AG10803 (cell line): ENCODE measurements at places on chromosomes 7 and 10.

DNA sequence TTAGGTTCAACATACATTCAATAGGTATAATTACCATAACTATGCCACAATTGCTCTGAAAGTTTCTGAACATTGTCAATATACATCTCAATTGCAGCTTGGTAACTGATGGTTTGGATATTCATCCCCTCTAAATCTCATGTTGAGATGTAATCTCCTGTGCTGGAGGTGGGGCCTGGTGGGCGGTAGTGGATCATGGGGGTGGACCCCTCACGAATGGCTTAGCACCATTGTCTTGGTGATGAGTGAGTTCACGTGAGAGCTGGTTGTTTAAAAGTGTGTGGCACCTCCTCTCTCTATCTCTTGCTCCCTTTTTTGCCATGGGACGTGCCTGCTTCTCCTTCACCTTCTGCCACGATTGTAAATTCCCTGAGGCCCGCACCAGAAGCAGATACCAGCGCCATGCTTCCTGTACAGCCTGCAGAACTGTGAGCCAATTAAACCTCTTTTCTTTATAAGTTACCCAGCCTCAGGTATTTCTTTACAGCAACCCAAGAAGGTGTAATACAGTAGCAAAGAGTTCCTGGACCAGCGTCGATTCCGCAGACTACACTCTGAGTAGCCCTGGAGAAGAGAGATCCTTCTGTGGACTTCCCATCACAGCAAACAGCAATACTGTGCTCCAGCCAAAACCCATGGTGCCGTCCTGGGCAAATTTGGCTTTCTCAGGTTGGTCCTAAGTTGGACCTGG, 83.8 kb upstream of the GRB10 start:
- DNase-seq, result no peak

GRCh38 chr7:94509887-94510581, 425 bp downstream of the CASD1 start:
- DNase-seq, result peak; percentile 55

- DNase-seq, result no peak
These were observed 65.1 kb downstream of the ANKRD26 start for GRCh38 chr10:27035163-27035562.

DNA sequence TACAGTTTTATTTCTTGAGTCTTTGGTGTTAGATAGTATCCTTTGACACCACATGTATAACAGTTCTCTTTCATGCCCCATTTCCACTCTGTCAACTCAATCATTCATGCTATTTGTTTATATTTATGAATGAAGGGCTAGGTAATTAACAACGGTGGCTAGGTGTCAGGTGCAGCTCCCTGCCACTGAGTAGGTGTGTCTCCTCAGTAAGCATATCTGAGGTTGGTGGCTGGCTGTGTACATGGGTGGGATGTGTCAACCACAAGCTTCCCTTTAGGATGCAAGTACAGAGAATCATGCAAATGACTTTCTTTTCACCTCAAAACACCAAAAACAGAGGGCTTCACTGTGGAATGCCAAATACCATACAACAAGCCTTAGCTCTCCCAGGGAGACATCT, 83.4 kb downstream of the ZNF365 start:
- no peak for DNase-seq

DNA sequence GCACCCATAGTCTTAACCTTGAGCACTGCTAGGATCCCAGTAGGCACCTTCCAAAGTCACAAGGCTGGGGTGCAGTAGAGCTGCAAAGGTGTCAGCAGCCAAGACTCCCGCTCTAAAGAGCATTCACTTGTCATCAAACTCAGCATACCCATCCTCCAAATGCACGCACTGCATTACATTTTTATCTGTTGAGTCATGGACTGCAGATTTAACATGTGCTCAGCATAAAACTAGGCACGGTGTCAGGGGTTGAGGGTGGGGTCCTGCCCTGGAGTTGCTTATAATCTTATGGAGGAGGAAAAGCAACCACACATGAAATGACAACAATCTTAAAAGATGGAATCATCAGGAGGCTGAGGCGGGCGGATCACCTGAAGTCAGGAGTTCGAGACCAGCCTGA, 102.6 kb downstream of the PARP12 start:
- DNase-seq, result peak; percentile 20

GRCh38 chr7:44930921-44931320, 45.6 kb upstream of the PURB start:
- DNase-seq, result no peak

DNA sequence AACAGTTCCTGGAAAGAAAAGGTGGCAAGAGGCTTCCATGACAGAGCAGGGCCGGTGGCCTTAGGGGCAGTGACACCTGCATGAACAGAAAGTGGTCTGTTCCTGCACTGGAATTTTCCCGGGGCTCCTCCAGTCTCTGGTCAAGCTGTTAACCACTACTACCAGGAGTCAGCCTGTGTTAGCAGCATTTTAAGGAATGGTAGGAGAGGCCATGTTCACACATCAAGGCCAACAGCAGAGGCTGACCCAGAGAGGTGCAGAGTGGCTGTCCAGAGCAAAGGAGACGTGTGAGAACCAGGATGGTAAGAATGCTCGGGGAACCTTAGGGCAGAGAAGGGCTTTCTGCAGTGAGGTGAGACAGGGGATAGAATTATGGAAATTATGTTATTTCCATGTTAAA, 8.5 kb downstream of the H2BK1 start:
- DNase-seq, result no peak
